ENCODE measurements at places on chromosomes 7 and 10.

DNA sequence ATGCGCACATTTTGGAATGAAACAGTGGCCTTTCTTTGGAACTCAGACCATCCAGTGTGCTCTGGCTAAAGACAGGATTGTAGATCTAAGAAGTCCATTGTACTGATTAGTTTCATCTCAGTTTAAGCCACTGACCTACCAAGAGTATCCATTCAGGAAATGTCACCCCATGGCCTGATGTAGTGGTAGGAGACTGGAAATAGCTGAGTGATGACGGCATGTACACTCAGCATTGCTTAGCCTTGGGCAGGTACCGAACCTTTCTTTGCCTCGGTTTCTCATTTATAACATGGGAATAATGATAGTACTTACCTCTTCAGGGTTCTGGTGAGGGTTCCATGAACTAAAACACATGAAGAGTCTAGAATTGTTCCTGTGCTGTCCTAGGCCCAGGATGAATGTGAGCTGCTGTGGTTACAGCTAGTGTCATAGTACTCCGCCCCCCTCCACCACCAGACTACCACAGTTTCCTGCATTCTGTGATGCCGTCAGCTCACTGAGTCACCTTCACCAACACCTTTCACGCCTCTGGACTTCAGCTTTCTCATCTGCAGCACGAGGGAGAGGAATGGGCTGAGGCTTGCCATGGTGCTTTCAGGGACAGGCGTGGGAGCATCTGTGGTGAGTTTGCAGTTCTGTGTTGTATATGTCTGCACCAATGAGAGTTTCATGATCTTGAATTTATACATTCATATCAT lies 484.0 kb upstream of the GALNT17 start:
- peak; percentile 55 for DNase-seq

DNA sequence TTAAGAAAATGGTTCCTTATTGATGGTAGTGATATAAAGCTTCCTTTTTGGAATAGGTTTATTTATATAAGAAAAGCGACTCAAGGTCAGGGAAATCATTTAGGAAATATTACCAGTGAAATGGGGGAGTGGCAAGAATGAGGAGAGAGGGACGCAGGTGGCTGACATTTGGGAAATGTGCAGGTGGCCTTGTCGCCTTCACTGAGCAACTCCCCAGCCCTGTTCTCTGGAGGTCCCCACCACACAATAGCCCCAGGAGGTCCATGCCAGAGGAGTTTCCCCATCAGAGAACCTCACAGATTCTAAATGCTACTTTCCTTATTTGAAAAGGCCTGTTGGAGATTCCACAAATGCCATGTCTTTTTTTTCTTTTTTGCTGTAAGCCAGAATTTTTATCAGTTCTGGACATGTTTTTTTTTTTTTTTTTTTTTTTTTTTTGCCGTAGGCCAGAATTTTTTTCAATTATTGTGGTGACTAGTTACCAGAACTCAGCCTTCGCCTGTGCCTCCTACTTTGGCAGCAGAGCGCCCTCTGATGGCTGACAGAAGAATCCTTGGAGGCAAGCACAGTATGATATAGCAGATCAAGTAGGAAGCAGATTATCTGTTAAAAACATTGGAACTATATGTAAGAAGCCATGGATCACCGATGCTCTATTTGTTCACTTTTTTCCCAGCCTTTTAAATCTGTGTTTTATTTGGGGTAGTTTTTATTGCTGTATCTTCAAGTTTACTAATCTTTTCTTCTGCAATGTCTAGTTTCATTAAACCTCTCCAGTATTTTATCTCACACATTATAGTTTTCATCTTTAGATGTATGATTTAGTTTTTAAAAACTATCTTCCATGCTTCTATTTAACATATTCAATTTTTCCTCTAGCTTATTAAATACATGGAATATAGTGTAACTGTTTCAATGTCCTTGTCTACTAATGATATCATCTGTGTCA lies 18.6 kb downstream of the OPALIN start:
- peak; percentile 43 for DNase-seq

- no peak for DNase-seq
Measured at GRCh38 chr7:576524-577277, 57.1 kb upstream of the PDGFA start.

GRCh38 chr7:147579148-147579547 lies 1011.4 kb upstream of the C7orf33 start:
- no peak for DNase-seq

- DNase-seq = no peak
Measured at GRCh38 chr10:35854661-35855060, 212.6 kb upstream of the FZD8 start.

DNA sequence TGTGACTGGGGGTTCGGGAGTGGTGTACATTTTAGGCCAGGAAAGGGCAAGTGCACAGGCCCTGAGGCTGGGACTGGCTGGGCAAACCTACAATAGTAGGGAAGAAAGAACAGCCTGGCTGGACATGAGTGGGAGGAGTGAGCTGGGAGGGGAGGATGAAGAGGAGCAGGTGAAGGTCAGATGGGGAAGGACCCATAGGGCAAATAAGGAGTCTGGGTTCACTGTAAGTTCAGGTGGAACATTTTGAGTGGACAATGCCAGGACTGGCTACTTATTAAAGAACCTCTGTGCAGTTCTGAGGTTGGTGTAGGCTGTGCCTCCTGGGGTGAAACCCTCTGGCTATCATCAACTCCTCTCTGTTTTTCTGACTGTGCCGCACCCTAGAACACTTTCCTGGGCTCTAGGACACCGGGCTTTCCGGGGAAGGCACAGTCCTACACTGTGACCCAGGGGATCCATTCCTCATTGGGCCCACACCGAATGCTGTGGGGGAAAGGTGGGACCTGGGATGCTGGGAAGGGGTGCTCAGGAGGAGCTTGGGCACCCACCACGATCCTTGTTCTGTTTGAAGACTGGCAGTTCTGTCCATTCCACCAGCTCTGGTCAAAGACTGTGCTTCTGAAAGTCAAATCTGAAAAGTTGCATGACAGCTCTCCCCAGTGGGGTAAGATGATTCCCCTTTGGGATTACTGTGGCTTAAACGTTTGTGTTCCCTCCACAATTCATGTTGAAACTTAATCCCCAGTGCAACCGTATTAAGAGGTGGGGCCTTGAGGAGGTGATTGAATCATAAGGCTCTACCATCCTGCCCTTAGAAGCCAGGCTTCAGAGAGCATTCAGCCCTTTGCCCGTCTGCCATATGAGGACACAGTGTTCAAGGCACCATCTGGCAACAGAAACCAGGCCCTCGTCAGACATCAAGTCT lies 4.0 kb upstream of the MMP21 start:
- no peak for DNase-seq

DNA sequence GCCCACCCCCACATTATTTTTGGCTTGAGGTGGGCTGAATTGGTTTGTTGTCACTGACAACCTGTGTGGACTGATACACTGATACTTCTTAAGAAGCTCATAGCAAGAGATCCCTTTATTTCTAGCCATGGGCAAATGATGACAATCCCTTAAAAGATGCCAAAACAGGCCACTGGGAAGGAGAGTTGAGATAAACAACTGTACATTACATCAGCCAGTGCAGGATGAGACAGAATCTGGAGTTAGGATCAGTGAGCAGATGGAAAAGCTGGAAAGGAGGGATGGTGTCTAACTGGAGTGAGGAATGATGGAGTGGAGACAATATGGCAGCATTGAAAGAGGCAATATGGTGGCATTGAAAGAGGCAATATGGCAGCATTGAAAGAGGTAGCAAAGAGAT lies 195.9 kb upstream of the LYZL2 start:
- DNase-seq = no peak

GRCh38 chr10:91540733-91541132 lies 92.1 kb downstream of the PPP1R3C start:
- DNase-seq = no peak

Measured in GM12864 (cell line).